CD8-positive, alpha-beta memory T cell (primary cell): ENCODE measurements at places on chromosomes 13 and 19. TPM values are rescaled to one million over a fixed set of nuclear protein-coding genes. Genes with fewer than 3 reads are reported as not detected.
A peak's percentile ranks its signal among the peaks of the same experiment; 100 is the strongest.

SYNE4 gene
- total RNA-seq: 1.9 TPM

DNA sequence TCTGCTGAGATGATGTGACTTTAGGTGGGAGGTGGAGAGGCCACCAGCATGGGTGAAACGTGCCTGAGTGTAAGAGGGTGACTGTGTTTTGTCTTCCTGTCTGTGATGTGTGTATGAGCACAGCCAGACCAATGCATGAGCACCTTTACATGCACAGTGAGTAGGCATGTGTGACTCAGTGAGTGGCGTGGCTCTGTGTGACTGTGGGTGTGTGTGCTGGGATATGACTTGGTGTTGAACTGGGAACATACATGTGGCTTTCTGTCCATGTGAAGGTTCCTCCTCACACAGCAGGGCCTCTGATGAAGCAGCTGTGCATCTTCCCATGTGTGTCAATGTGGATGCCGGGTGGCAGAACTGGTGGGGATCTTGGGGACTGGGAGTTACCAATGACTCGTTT, 19.9 kb upstream of the LGALS13 start:
- DNase-seq: no peak
- H3K27ac ChIP-seq: no peak overlapping the region
- no peaks in the 10 kb centered on the region for H3K4me1 ChIP-seq

- DNase-seq: no peak
- H3K36me3 ChIP-seq: no peaks in the 10 kb centered on the region
- peak overlapping the region; percentile 39 for H3K4me3 ChIP-seq
These were observed 27.2 kb downstream of the RANBP3 start for GRCh38 chr19:5950741-5951140.

DNA sequence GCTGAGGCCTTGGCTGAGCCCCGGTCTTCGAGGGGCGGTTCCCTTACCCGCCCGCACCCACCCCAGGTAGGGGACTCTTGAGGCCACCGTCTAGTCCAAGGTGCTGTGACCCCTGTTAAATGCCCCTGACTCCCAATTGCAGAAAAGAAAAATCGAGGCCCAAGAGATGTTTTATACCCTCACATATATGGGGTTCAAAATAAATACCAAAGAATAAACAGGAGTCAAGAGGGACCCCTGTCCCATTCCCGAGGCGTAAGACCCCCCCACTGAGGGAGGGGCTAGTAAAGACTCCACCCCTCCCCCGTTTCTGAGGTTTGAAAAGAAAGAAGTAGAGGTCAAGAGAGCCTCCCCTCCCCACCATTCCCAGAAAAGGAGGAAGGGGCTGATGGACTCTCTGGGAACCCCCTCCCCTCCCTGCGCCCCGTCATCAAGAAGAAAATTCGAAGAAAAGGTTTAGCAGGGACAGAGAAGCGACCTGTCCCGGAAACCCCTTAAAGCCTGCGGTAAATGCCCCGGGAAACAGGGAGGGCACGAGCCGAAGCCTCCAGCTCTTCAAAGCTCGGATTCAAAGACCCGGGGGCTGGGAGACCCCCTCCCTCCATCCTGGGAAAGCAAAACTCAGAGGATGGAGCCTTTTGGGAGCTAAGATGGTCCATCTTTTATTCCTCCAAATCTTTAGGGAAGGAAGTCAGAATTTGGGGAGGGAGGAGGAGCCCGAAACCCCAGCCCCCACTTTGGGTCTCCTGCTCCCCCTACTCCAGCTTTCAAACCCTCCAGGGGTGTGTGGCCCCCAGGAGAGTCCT, 755 bp upstream of the RAB3A start:
- H3K4me3 ChIP-seq: peak overlapping the region; percentile 59
- no peak for DNase-seq
- H3K36me3 ChIP-seq: peaks cover 4% of the 10 kb centered on the region
- peak overlapping the region; percentile 78 for H3K27ac ChIP-seq
- peaks cover 17% of the 10 kb centered on the region for H3K4me1 ChIP-seq

DNA sequence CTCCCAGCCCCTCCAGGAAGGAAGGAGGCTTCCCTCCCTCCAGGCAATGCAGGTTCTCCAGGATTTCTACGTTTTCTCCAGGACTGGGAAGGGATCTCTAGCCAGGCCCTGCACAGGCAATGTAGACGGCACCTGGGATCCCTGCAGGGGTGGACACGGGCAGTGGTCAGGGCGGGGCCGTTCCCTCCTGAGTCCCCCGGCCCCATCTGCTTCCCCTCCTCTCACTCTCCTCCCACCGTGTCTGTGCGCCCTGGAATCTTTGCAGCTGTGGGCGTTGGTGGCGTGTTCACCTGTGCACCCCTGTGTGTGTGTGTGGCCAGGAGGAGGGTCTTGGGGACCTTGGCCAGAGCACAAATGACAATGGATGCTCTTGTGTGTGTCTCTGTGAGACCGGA, 10.0 kb downstream of the NRTN start:
- H3K27me3 ChIP-seq: no peaks in the 10 kb centered on the region
- no peak overlapping the region for H3K4me3 ChIP-seq
- H3K36me3 ChIP-seq: no peaks in the 10 kb centered on the region
- no peak for DNase-seq

TPP2 gene
- 77.7 TPM for total RNA-seq

DNA sequence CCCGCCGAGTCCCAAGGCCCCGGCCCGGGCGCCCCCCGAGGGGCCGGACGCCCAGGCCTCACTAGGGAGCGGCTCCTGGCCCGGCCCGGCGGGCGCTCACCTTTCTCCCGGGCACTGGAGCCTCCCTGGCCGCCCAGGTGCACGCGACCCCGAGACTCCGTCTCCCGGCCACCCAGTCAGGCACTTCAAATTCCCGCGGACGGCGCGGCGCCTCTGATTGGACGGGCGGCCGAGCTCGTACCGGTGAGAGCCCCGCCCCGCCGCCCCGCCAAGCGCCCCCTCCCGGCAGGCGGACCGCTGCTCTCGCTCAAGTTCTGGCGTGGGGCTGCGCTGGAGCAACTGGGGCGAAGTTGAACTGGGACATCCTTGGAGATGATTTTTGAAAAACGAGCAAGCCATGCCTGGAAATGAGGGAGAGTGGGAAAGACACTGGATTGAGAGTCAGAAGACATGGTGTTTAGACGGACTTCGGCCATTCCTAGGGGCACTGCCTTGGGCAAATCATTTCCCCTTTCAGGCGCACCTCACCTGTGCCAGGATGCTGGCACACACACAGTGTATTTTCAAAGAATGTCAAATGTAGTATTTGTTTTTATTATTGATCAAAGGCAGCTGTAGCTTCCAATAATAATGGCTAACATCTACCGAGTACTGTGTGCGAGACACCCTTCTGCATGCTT, 485.3 kb downstream of the UQCRFS1 start:
- no peaks in the 10 kb centered on the region for H3K4me1 ChIP-seq
- DNase-seq: no peak
- H3K4me3 ChIP-seq: no peak overlapping the region
- no peaks in the 10 kb centered on the region for H3K36me3 ChIP-seq

CYP4F12 gene
- 1.3 TPM for total RNA-seq

GRCh38 chr13:42388326-42388725, 116.4 kb downstream of the AKAP11 start:
- H3K4me1 ChIP-seq: peaks cover 31% of the 10 kb centered on the region
- H3K27ac ChIP-seq: no peak overlapping the region
- no peak for DNase-seq
- no peak overlapping the region for H3K4me3 ChIP-seq

DNA sequence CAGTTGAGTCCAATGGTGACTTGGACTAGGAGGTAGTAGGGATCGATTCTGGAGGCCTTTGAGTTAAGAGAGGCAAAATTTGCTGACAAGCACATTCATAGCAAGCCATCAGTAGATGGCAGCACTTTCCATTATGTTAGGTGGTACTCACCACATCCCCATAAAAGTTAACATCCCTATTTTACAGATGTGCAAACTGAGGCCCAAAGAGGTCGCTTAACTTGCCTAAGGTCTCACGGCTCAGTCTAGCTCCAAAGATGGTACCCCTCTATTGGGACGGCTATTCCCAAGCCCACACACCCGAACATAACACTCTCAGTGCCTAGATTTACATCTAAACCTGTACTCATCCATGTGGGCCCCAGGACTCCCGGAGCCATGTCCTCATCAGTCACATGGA, 21.5 kb upstream of the FOSB start:
- H3K27me3 ChIP-seq: no peaks in the 10 kb centered on the region
- H3K4me1 ChIP-seq: peaks cover 44% of the 10 kb centered on the region
- no peak for DNase-seq
- H3K36me3 ChIP-seq: no peaks in the 10 kb centered on the region

DNA sequence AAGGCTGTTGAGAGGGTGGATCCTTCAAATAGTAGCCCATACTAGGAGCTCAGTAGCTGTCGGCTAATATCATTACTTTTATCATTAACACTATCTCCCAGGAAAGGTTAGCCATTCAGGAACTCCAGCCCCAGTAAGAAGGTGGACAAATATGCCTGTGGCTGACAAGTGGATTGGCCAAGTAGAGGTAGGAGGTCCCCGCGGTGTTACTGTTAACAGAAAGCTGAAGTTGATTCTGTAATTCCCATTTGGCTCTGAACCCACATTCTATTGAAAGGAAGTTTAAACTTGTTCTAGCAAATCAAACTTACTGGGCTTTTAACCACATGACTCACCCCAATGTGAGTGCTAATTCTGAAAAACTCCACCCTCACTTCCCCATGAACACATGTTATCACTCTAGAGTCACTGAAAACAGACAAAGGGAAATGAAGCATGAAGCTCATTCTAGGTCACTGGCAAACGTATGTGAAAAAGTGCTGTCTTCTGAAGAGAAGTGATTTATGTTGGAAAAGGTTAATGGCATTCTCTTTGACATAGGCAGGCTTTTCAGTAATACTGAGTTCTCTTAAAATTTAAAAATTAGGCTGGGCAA, 273.5 kb downstream of the FGF14 start:
- H3K4me3 ChIP-seq: no peak overlapping the region
- no peak overlapping the region for H3K27ac ChIP-seq
- no peak for DNase-seq
- H3K36me3 ChIP-seq: no peaks in the 10 kb centered on the region
- no peaks in the 10 kb centered on the region for H3K27me3 ChIP-seq
- no peaks in the 10 kb centered on the region for H3K4me1 ChIP-seq

GRCh38 chr13:85698256-85698655, 101.0 kb downstream of the SLITRK6 start:
- no peaks in the 10 kb centered on the region for H3K27me3 ChIP-seq
- H3K4me3 ChIP-seq: no peak overlapping the region
- no peaks in the 10 kb centered on the region for H3K4me1 ChIP-seq
- no peak overlapping the region for H3K27ac ChIP-seq
- DNase-seq: no peak

GRCh38 chr19:6952956-6953355, 65.6 kb downstream of the ADGRE1 start:
- no peak overlapping the region for H3K4me3 ChIP-seq
- no peaks in the 10 kb centered on the region for H3K4me1 ChIP-seq
- no peaks in the 10 kb centered on the region for H3K27me3 ChIP-seq
- no peaks in the 10 kb centered on the region for H3K36me3 ChIP-seq
- DNase-seq: no peak
- no peak overlapping the region for H3K27ac ChIP-seq

LAIR1 gene
- 13.1 TPM for total RNA-seq
